ENCODE measurements at places on chromosomes 11 and 22. TPM values are rescaled to one million over a fixed set of nuclear protein-coding genes. Genes with fewer than 3 reads are reported as not detected.

DNA sequence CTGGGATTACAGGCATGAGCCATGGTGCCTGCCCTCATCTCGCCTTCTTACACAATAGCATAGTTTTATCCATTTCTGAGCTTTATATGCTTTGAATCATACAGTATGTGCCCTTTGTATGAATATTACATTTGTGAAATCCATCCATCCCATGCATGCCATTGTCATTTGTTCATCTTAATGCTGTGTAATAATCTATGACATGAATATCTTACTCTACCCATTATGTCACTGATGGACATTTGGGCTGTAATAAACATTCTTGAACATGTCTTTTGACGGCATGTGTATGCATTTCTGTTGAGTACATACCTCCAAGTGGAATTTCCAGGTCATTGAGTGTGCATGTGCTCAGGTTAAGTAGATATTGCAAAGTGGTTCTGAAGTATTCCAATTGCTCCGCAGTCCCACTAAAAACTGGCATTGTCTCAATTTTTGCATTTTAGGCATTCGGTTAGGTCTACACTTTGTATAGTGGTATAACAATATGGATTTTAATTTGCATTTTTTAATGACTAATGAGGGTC is 339.3 kb upstream of the SYN3 start:
- H3K27ac ChIP-seq = no peak overlapping the region
- H3K4me3 ChIP-seq = no peak overlapping the region
- no peak for DNase-seq
- no peaks in the 10 kb centered on the region for H3K4me1 ChIP-seq
- H3K36me3 ChIP-seq = no peaks in the 10 kb centered on the region
- no peaks in the 10 kb centered on the region for H3K27me3 ChIP-seq

DNA sequence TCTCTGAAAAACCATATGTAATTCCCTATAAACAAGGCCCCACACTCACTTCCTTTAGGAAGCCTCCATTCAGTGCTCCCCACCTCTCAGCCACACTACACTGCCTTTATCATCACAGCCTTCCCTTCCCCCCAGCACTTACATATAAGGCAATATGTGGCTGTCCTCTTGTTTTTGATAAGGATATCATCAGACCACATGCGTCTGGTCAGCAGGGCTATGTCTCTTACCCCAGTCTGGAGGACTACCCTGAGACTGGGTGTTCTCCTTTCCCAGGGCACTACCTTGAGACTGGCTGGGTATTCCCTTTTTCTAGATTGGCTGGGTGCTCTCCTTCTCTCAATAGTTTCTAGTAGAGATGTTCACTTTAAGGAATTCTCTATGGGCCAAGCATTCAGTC is 7.8 kb downstream of the KCNE3 start:
- peaks cover 20% of the 10 kb centered on the region for H3K4me1 ChIP-seq
- H3K4me3 ChIP-seq = no peak overlapping the region
- H3K36me3 ChIP-seq = peaks cover 6% of the 10 kb centered on the region
- H3K27ac ChIP-seq = peak overlapping the region; percentile 62

Gene PARVG
- total RNA-seq = 29.5 TPM

DNA sequence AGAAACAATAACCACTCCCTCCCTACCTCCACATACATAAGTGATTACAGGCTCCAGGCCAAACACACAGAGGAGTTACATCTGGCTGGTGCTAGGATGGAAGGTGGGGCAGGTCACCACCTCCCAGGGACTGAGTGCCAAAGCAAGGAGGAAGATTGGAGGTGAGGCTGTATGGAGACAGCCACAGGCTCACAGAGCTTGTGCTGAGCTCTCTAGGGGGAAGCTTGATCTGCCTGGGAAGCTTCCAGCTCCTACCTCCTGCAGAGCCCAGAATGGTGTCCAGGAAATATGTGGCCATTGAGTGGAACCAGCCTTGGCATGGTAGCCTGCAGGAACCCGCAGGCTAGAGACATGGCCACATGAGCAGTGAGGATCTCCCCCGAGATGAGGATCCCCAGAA is 3.6 kb upstream of the MED15 start:
- no peak overlapping the region for H3K27ac ChIP-seq
- H3K27me3 ChIP-seq = no peaks in the 10 kb centered on the region
- H3K4me1 ChIP-seq = peaks cover 9% of the 10 kb centered on the region
- H3K36me3 ChIP-seq = no peaks in the 10 kb centered on the region

DNA sequence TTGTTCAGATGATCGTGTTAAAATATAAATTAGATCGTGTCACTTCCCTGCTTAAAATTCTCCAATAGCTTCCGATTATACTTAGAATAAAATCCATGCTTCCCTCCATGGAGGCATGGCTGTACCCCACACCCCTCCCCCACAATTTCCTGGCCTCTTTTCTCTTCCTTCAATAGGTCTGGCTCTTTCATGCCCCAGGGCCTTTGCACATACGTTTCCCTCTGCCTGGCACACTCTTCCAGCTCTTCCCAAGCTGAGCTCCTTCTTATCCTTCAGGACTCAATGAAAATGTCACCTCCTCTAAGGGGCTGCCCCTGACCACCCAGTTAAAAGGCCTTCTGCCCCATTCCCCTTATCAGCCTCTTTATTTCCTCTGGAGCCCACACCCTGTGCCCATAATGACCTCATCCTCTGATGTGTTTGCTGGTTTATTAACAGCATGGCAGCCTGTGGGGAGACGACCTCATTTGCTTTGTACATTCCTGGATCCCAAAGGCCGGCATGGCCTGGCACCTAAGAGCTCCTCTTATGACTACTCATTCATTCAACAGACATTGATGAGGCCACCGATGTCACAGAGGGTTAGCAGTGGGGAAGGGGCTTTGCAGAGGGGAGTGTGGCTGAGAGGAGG is 9.0 kb upstream of the FLRT1 start:
- H3K4me3 ChIP-seq = no peak overlapping the region
- H3K27me3 ChIP-seq = no peaks in the 10 kb centered on the region
- no peak overlapping the region for H3K27ac ChIP-seq
